ENCODE measurements at places on chromosomes 6 and 20. TPM values are rescaled to one million over a fixed set of nuclear protein-coding genes. Genes with fewer than 3 reads are reported as not detected.

Gene TSPYL4
- total RNA-seq = 26.0 TPM

Gene SPDEF
- total RNA-seq = not detected

Gene LY6G6D
- total RNA-seq = not detected

Gene EYA2
- 0.65 TPM for total RNA-seq

Gene CAGE1
- not detected for total RNA-seq

Gene PFDN6
- total RNA-seq = 44.4 TPM

Gene LAMA5
- total RNA-seq = 79.6 TPM

Gene GPLD1
- total RNA-seq = 1.0 TPM

Gene ARMH2
- not detected for total RNA-seq

Gene HLA-DPA1
- total RNA-seq = 34.1 TPM

Gene DZANK1
- 0.48 TPM for total RNA-seq

Gene PTK6
- 0.13 TPM for total RNA-seq

Gene C20orf202
- total RNA-seq = 0.35 TPM

Gene GJA1
- total RNA-seq = 214 TPM
